ENCODE measurements at places on chromosomes 12 and 14.

DNA sequence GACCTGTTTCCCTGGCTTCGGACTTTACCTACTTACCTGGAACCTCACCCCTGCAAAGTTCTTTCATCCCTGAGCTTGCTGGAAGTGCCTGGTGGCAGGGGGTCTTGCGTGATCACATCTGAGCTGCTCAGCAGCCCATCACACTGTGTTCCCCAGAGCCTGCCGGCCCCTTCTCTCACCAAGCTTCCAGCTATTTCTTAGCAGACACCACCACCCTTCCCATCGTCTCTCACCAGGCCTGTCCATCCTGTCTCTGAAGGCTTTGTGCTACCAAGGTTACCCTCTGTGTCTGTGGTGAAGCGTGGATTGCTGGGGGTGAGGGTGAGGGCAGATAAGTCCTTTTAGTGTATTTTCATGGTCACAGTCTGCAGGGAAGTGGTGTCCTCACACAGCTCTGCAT lies 78.8 kb upstream of the NRXN3 start:
- DNase-seq: no peak

GRCh38 chr14:77377502-77377844 lies 294 bp downstream of the SAMD15 start:
- no peak for DNase-seq

DNA sequence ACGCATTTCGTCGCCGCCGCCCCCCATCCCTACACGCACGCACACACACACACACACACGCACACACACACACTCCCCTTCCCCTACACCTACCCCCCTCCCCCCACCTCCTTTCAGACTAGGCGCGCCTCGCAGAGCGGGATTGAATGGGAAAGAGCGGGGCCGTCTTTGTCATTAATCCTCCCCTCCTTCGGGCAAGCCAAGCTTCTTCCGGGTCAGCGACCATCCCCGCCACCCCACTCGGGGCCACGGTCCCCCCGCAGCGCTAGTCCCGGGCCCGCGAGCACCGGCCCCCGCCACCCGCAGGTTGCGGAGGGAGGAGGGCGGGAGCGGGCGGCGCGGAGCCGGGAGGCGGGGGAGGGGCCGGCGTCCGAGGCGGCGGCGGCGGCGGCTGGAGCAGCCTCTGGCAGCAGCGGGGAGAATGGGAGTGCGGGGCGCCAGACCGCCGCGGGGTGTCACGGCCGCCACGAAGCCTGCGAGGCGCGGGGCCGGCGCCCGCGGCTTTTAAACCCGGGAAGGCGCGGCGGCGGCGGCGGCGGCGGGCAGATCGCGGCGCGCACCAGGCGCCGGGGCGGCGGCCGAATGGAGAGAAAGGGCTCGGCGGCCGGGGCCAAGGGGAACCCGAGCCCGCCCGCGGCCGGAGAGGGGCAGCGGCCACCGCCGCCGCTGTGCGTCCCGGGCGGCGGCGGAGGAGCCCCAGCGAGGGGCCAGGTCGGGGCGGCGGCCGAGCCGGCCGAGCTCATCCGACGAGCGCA lies at the start of gene TTC9:
TTC9 (plus strand) TSS at position 369 of the 755 bp plus-strand sequence; CDS start at position 583, 214 bp downstream.
- no peak for DNase-seq

GRCh38 chr14:85042301-85042700 lies 487.6 kb upstream of the FLRT2 start:
- no peak for DNase-seq

GRCh38 chr12:13052421-13052820 lies 8.2 kb downstream of the FAM234B start:
- no peak for DNase-seq

DNA sequence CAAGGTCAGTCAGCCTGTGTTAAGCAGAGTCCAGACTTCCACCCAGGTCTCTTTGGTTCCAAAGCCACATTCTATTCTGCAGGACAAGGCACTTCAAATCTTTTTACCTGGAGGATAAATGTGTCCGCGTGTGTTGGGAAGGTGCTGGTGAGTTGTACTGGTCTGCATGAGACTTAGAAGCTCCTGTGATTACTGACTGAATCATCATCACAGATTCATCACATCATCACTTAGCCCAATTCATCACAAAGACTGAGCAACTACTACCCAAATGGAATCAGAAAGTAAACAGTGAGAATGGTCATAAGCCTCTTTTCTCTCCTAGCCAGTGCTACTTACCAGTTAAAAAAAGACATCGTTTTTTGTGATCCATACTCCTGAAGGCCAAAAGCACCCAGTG lies 5.3 kb downstream of the SLC15A5 start:
- no peak for DNase-seq

GRCh38 chr14:55965851-55966250 lies 152.4 kb upstream of the PELI2 start:
- no peak for DNase-seq
